Right ventricle myocardium inferior (tissue), 1 donor: ENCODE measurements at places on chromosomes 3 and 15.

DNA sequence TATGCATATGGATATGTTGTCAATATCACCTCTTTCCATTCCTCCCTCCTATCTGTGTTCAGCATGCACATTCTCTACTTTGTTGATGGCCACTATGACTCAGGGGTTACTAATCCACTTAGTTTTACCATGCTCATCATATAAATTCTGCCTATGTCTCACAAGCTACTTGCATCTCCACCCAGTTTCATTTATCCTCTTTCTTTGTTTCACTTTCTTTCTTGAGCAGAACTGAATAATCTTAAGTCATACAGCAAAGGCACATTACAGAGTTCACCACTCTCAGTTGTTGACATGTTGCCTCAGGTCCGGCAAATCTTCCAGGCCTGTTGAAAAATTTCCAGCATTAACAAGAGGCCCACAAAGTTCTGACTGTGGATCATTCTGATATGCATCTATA, 71.5 kb downstream of the SSR3 start:
- DNase-seq = no peak

GRCh38 chr15:80507131-80507530, 102.9 kb downstream of the ARNT2 start:
- DNase-seq = no peak

GRCh38 chr3:153976891-153977554, 144.2 kb upstream of the ARHGEF26 start:
- no peak for DNase-seq

DNA sequence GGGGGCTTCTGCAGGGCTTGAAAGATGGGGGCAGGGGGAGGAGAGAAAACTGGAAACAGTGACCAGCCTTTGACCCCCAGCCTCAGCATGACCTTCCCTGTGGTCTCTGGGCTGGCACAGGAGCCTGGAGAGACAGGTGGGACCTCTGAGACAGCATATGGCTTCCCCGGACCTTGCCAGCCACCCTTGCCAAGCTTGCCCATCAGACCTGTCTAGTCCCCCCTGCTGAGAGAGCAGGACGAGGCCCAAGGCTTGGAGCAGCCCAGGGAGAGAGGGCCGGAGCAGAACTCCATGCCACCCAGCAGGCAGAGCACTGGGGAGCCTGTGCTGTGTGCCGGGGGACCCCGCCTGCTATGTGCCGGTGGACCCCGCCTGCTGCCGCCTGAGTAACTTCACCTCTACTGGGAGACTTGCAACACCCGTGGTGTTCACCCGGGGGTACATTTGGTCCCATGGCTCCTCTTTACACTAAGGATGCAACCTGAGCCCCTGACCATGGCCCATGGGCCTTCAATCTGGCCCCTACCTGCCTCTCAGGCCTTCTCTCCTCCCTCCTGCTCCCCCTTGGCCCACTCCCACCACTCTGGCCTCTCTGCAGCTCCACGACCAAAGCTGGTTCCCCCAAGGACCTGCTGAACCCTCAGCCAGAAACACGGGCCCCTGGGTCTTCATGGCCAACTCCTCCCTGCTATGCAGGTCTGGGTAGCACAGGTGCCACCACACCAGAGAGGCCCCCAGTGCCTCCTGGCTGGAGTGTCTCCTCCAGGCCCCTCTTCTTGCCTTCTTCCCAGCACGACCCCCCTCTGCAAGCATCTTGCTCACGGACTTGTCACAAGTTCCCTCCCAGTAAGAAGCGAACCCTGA, 21.1 kb upstream of the SLC41A3 start:
- DNase-seq = no peak

GRCh38 chr3:144622845-144623244, 651.2 kb downstream of the DIPK2A start:
- no peak for DNase-seq

DNA sequence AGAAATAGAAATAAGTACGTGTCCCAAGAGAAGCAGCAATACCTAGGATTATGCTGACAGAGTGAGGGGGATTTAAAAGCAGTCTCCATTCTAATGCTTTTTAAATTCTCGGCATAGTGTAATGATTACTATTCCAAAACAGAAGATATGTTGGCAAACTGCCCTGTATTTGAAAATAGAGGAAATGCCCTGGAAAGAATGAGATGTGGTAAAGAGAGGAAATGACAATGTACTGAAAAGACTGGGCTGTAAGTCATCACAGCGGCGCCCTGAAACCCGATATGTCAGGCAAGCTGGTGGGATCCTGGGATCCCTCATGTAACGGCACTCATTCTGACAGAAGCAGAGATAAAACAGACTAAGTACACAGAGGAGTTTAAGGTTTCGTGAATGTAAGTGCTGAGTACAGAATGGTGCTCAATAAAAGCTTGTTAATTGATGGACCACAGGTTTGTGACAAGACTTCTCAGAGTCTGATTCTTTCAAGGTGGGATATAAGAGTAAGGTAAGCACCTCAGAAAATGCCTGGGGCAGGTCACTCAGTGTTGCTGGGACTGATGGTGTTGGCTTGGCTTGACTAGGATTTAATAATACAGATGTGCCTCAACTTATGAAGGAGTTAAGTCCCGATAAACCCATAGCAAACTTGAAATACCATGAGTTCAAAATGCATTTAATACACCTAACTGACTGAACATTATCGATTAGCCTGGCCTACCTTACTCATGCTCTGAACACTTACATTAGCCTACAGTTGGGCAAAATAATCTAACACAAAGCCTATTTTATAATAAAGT, 91.4 kb downstream of the NFKBIZ start:
- peak; percentile 84 for DNase-seq

GRCh38 chr3:53182764-53183355, 21.9 kb downstream of the PRKCD start:
- no peak for DNase-seq

DNA sequence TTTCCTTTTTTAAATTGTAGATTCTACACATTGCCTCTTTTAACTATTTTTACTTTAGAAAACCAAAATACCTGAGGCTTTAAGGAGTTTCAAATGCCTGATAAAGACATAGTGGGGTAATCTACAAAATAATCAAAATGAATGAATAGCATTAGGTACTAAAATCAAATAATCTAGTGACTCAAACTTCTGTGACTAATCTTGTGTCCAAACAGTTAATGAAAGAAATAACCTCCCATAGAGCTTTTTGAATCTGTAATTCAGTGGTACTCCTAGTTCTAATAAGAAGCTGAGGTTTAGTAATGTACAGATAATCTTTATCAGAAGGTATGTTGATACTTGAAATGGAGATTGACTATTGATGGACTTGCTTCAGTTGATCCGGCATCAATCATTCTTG, 53.0 kb downstream of the DTWD1 start:
- DNase-seq = no peak

GRCh38 chr3:100548053-100548452, 55.6 kb downstream of the TMEM45A start:
- no peak for DNase-seq

- no peak for DNase-seq
Measured at GRCh38 chr3:111811811-111812210, 47.3 kb upstream of the PHLDB2 start.

DNA sequence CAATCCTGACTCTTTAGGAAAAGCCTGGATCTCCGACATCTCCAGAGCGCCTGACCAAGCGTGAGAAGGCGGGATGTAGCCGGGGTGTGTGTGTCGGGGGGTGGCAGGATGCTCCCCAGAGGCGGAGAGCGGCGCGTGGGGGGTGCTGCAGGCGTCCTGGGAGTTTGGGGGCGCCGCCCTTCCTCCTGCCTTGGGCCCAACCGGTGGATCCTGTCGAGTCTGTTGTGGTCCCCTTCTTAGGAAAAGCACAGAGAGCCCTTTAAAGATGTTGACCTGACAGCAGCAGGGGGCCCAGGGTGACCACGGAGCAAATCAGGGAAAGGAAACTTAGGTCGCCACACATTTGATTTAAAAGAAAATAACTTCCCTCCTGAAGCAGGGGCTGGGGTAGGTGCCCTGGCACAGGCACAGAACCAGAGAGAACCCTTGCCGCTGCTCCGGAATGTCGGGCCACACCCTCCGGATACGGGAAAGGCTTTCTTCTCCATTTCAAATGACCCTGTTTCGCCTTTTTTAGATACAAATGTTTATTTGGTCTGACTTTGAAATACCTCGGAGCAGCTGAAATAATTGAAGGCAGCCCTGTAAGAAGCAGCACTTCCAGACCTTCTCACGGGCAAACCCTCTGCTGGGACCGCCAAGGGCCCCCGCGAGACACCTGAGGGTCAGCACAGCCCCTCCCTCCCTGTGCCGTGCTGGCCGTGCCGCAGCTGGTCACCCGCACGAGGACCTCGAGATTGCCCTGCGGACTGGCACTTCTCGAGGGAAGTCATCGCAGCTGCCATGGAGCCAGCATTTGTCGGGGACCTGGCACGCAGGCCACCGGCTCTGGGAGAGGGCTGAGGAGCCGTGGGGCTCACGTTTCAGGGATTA, 102.9 kb upstream of the KLF13 start:
- DNase-seq = no peak

DNA sequence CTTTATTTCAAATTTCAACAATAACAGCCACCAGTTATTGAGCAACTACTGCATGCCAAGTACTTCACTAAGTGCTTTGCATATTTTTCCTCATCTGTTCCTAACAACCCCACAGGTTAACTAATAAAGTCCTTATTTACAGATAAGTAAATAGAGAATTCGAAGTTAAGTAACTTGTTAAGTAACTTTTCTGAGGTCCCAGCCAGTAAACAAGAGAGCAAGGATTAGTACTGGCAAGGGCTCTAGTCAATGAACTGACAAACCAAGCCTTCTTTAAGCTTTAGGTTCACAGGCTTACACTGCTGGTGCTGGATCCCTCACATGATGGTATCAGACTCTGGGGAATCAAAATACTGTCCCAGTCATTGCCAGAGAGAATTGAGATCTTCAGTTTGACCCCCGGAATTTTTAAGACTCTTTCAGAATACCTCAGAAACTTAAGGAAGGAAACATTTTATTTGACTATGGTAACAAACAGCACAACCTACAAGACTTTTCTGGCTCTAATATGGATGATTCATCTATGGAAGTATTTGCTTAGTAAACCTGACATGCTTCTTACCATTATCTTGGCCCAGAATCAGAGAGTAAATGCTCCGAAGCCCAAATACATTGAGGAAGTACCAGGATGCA, 16.5 kb downstream of the EMC3 start:
- no peak for DNase-seq

- no peak for DNase-seq
Measured at GRCh38 chr3:58095603-58096138, 87.4 kb downstream of the FLNB start.

DNA sequence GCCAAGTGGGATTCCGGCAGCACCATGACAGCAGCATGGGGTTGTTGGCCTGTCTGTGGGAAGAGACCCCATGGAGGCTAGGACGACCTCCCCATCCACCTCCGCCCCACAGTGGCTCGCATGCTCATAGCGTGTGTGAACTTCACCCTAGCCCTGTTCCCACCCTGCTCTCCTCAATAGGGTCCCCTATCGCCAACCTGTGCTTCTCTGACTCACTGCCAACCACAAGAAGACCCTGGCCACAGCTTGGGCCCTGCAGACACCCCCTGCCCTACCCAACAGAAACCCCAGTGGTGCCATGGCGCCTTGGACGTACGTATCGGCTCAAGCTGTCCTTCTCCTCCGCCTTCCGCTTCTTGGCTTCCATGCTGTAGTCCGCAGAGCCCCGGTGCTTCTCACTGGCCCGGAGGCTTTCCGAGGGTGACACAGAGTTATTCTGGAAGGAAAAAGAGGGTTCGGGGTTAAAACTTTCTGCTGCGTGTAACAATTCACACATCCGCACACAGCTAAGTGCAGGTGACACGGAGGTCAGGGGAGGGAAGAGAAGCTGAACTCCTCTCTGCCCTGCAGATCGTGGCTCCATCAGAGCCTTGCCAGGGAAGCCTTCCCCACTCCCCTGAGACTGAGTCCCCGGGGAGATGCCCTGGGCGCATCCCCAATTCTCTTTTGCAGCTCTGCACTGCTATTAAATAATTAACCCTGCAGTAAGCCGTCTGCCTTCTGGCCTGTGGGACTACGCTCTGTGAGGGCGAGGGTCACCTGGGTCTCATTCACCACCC, 37.3 kb downstream of the TLE3 start:
- no peak for DNase-seq

- DNase-seq = no peak
Measured at GRCh38 chr15:42184296-42184695, 23.8 kb downstream of the VPS39 start.
